Stimulated activated CD8-positive, alpha-beta memory T cell treated with anti-CD3 and anti-CD28 coated beads, Interleukin-15, amount 100 ng/mL, for 24 hours (primary cell): ENCODE measurements at places on chromosomes 13 and 19.

GRCh38 chr13:110475117-110475516, 86.4 kb downstream of the RAB20 start:
- DNase-seq, result no peak

DNA sequence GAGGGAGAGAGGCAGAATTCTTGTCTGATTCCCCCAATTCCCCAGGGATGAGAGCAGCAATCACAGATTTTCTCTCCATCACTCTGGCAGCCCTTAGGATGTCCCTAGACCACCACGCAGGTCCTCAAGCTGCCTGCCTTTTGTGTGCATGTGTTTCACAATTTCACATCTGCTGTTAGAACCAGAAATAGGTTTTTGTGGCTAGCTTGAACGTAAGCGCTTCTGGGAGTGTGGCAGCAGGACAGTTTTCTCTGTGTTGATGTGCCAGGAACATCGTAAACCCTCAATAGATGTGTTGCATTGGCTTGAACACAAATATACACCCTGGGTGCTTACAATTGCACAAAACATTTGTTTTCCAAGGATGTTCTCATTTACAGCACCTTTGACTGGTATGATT, 78.8 kb upstream of the TMTC4 start:
- no peak for DNase-seq

DNA sequence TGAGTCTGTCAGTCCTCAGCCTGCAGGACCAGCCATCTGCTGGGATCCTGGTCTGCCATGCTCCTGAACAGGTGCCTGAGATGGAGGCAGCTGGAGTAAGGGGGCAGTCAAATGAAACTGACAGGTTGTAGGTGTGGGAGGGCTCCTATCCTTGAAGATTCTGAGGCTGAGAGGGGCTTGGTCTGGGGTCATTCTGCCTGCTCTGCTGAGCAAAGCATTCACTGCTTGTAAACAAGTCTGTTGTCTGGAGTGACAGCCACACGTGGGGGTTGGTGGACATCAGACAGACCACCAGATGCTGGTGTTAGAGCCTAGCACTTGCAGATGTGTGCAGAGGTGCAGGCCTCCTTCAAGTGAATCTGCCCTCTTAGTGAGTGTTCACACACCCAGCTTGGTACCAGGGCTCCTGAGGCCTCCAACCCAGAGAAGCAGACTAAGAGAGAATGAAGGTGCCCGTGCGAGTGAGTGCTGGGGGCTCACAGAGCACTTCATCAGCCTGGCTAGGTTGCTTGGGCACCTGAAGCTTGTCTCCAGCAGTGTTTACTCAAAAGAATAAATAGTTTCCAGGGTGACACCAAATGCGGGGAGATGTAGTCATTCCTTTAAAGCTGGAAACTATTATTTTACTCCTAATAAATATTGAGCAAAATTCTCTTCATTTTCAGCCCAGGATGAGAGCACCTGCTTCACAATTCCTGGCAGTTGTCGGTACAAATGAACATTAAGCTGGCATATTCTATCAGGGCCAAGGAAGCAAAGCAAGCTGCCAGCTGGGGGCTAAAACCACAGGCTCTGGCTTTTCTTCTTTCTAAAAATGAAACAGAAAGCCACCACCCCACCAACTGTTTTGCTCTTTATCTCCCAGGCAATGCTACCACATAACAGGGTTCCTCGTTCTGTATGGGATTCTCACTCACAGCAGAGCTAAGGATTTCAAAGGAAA, 82.3 kb downstream of the RNASEH2B start:
- DNase-seq, result no peak

DNA sequence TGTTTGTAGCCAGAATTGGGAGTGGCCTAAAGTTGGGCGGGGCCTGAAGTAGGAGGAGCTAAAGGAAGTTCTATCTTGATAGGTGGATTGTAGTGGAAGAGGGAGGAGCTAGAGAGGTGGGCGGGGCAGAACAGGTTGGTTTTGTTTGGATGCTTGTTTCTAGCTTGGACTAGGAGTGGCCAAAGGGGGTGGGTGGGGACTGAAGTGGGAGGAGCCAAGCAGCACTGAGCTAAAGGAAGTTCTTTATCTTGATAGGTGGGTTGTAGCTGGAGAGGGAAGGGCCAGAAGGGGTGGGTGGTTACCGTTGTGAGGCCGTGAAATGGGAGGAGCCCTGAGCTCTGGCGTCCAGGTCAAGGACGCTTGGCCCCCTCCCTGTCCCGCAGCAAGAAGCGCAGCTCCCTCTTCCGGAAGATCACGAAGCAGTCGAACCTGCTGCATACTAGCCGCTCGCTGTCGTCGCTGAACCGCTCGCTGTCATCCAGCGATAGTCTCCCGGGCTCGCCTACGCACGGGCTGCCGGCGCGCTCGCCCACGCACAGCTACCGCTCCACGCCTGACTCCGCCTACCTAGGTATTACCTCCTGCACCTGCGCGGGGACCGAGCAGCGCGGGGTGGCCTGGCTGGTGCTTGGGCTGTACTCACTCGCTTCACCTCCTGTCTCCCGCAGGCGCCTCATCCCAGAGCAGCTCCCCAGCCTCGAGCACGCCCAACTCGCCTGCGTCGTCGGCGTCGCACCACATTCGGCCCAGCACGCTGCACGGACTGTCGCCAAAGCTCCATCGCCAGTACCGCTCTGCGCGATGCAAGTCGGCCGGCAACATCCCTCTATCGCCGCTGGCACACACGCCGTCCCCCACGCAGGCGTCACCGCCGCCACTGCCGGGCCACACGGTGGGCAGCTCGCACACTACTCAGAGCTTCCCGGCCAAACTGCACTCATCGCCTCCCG, 8.0 kb downstream of the DNASE2 start:
- DNase-seq, result no peak

- no peak for DNase-seq
Measured at GRCh38 chr13:77660841-77661250, 36.6 kb upstream of the SLAIN1 start.

DNA sequence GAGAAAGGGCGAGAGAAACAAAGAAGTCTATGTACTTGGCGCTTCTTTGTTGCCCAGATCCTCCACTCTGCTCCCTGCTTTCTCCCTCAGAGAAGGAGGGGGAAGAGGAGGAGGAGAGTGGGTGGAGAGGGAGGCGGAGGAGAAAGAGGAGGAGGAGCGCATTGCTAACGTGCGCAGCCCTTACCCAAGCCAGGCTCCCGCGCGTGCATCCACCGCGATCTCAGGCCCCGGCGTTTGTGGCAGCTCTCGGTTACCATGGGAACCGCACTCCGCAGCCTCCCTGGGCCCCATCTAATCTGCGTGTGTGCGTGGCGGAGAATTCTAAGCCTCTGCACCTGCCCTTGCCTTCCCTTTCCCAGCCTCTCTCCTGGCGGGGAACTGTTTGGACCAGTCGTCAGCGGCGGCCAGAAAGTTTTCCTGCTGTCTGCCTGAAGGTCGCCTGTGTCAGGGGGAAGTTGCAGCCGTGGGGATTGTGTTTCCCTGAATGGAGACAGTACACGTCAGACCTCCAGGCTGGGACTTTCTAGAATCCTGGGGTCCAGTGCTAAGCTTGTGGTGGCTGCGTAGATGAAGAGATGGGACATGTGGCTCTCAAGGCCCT, at the start of gene ERICH6B:
TSS of gene ERICH6B (minus strand) at position 239 of the 601 bp plus-strand sequence. CDS start 18,734 bp downstream, outside the sequence.
- no peak for DNase-seq

- no peak for DNase-seq
Measured at GRCh38 chr13:32804673-32805230, 211.5 kb upstream of the KL start.

GRCh38 chr13:48400850-48401291, 12.0 kb downstream of the LPAR6 start:
- DNase-seq, result no peak

DNA sequence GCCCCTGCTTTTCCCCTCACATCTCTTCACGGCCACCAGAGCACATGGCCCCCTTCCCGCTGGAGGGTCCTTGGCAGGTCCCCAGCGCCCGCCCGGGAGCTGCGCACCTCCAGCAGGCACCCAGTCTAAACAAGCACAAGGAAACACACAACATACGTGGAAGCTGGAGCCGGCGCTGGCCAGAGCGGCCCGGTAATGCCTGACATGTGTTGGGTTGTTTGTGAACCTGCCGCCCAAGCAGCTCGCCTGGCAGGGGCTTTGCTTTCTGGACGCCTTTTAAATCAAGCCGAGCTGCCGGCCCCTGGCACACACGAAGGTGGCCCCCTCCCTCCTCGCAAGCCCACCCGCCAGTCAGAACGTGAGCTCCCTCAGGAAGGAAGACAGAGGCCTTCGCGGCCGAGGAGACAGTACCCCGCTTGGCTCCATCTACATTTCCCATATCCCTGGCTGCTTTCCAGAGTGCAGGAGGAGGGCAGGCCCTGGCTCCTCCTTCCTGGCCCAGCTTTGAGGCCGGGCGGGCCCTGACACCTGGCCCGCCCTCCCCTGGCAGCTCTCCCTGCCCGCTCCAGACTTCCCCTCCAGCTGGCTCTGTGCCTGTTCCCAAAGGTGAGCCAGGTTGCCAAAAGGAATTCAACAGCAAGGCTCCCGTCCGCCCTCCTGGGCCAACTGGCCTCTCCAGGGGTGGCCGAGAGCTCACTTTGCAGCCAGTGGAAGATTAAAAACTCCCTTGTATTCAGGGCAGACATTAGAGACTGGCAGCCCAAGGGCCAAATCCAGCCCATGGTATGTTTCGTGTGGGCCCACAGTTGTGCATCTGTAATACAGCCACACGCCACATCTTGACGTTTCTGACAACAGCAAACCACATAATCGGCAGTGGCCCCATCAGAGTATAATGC, 28.7 kb downstream of the COMP start:
- no peak for DNase-seq

- DNase-seq, result peak; percentile 70
Measured at GRCh38 chr19:55160128-55160985, 2.8 kb upstream of the TNNI3 start.

DNA sequence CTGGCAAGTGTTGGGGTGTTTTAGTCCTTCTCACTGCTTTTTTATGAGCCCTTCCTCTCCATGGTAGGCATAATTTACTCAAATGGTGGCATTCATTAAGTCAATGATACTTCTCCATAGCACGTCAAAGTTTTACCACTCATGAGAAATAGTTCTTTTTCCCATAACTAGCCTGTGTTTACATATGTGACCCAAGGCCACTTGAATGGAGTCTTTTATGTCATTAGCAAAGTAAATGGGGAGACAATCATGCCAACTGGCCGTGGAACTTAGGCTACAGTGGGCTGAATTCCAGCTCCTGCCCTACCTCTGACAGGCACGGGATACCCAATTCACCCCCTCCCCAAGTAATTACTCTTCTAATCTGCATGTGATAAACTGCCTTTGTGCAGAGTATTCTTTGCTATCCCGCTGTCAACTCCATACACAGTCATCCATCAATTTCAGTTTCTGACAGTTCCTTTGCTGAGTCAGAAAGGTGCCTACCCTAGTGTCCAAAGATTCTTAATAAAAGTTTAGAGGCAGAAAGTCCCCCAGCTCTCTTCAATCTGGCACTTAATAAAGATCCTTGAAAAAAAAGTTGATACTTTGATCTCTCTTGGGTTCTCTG, 16.9 kb downstream of the PROSER1 start:
- DNase-seq, result no peak

DNA sequence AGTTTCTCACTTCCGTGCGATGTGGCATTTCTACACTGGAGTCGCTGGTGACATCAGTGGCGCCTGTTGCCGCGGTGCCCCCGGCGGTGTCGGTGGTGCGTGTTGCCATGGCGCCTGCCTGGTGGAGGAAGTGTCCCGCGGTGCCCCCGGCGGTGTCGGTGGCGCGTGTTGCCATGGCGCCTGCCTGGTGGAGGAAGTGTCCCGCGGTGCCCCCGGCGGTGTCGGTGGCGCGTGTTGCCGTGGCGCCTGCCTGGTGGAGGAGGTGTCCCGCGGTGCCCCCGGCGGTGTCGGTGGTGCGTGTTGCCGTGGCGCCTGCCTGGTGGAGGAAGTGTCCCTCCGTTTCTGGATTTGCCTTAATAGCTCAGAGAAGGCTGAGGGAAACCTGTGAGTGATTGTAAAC, 127.6 kb downstream of the KDM4B start:
- DNase-seq, result no peak
